Bone marrow (tissue), 2 donors: ENCODE measurements at places on chromosomes 2 and 18.
A peak's percentile ranks its signal among the peaks of the same experiment; 100 is the strongest.

GRCh38 chr2:159149747-159150146, 136.8 kb downstream of the WDSUB1 start:
- no peak for DNase-seq

- DNase-seq, result peak; percentile 9
Measured at GRCh38 chr2:46650556-46651001, 171.2 kb downstream of the TMEM247 start.

- DNase-seq, result no peak
Measured at GRCh38 chr2:195659982-195660890, 3.2 kb downstream of the SLC39A10 start.

DNA sequence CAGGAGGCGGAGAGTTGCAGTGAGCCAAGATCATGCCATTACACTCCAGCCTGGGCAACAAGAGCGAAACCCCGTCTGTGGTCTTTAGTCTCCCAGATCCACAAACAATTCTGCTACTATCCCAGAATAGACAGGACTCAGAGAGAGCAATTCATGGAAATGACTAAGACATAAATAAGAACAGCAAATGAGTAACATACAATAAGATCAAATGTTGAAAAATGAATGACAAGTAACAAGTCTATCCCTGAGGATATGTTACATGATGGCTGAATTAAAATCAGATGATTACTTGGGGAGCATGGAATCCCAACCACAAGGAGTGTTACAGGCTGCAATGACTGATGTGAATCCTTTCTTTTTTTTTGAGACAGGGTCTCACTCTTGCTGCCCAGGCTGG, 10.3 kb downstream of the ARL5A start:
- no peak for DNase-seq

- no peak for DNase-seq
Measured at GRCh38 chr2:154693741-154694340, 4.7 kb upstream of the KCNJ3 start.

DNA sequence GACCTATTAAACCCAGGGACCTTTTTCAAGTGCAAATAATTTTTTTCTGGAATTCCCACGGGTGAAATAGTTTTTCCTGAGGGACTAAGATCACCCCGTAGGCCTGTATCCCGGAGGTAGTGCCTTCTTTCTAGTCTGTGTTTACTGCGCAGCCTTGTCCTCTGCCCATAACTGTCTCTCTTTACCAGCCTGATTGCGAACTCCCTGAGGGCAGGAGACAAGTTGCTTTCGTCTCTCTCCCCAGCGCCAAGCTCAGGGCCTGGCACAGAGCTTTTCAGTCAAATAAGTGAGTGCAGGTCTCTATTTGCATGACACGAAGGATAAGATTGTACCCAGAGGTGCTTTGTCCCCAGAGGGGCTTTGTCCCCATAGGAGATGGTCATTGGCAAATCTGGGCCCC, 123.9 kb downstream of the DDX1 start:
- no peak for DNase-seq

- DNase-seq, result no peak
Measured at GRCh38 chr2:197113275-197113711, 186.8 kb upstream of the PGAP1 start.

- no peak for DNase-seq
Measured at GRCh38 chr2:21535826-21536225, 412.1 kb downstream of the TDRD15 start.

DNA sequence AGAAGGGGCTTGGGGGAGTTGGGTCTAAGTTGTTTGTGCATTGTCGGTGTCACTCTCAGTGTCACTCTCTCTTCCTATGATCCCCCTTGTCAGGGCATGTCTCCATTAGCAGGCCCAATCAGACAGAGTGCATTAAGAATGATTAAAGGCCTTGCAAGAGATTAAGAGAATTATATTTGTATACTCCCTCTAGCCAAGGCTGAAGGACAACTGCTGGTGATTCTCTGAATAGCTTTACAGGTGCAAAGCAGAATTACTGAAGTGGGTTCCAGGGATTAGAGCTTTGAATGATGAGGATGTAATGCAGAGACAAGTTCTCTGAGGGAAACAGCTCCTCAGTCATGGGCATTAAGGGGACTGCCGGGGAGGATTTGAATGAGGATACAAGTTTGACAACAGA, 104.8 kb upstream of the LGALSL start:
- DNase-seq, result no peak

GRCh38 chr2:120509991-120510735, 164.2 kb downstream of the INHBB start:
- DNase-seq, result no peak

- no peak for DNase-seq
Measured at GRCh38 chr18:50069422-50069821, 125.5 kb downstream of the MYO5B start.

DNA sequence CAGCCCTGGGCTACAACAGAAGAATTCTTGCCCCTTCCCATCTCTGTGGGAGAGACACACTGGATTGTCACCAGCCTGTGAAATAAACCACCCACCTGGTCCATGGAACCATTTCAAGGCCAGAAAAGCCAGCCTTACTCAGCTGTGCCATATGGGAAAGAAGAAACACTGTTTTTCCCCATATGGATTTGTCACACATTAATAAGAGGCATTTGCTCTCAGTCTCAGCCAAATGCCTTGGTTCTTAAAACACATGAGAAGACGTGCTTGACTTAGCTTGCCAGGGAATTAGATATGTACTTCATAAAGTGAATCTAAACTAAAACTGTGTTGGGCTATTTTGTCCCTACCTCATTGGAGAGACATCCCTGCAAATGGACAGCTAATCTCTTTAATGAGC, 308.6 kb upstream of the TNP1 start:
- DNase-seq, result no peak

- no peak for DNase-seq
Measured at GRCh38 chr2:11483806-11484617, 18.1 kb upstream of the E2F6 start.

DNA sequence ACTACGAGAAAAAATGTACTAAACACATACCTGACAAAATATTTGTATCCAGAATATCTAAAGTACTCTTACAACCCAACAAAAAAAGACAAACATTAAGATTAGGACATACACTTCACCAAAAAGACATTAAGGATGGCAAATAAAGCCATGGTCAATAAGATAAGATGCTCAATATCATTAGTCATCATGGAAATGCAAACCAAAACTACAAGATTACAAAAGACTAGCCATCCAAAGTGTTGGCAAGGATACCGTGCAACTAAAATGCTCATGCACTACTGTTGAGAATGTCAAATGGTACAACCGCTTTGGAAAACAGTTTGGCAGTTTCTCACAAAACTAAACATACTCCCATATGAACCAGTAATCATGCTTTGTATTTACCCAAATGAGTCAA, 29.7 kb downstream of the MAP3K2 start:
- no peak for DNase-seq

GRCh38 chr2:241036397-241036963, 38.1 kb downstream of the SNED1 start:
- DNase-seq, result no peak

DNA sequence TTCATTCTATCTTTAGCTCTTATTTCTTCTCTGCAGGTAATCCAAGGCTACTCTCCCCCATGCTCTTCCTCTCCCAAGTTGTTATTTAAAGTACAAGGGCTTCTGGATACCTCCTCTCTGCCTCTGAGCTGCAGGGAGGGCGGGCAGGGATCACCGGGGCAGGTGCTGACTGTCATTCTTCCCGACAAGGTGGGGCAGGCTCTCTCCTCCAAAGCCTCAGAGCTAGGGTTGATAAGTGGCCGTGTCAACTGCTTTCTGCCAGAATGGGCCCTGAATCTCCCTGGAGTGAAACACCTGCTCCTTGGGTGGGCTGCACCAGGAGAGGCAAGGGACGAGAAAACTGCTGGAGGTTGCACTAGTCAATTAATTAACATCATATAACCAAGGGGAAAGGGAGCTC, 250.3 kb downstream of the SLC4A3 start:
- no peak for DNase-seq

GRCh38 chr2:73028841-73029240, 42.7 kb downstream of the SFXN5 start:
- no peak for DNase-seq

DNA sequence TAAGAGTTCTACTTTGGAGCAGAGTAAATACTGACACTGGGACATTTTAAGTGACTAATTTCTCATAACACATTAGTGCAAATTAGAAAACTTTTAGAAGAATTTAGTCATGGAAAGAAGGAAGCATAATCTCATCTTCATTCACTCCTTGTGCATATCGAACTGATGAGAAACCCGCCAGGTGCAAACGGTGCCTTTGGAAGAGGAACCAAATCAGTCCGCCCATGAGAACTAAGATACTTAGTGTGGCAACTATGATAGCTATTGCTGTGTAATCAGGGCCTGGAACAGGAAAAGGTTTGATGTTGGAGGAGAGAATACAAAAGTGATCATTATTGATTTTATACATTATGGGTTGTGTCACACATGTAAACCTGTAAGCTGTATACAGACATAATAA, 6.9 kb upstream of the CD302 start:
- no peak for DNase-seq

DNA sequence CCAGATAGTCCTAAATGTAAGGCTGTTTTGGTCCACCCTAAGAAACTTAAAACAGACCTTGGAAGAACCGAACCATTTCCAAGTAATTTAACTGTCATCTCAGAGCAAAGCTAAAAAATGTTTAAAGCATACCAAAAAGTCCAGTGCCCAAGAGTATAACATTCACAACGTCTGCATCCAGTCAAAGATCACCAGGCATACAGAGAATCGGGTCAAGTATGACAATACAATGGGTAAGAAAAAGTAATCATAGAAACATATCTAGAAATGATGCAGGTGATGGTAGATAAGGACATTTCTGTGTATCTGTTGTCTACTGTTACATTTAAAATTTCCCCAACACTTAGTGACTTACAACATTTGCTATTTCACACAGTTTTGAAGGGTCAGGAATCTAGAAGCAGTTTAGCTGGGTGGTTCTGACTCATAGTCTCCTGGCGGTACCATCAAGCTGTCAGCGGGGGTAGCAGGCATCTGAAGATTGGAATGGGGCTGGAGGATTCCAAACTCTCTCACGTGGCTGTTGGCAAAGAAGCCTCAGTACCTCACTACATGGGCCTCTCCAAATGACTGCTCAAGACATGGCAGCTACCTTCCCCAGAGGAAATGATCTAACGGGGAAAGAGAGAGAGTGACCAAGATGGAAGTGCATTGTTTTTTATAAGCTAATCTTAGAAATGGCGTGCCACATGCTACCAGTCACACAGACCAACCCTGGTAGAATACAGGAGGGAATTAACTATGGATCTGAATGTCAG, 36.6 kb upstream of the DYNC2LI1 start:
- DNase-seq, result no peak

- no peak for DNase-seq
Measured at GRCh38 chr2:11121099-11121822, 34.0 kb upstream of the SLC66A3 start.

- no peak for DNase-seq
Measured at GRCh38 chr2:20094142-20094755, 42.8 kb upstream of the LAPTM4A start.

DNA sequence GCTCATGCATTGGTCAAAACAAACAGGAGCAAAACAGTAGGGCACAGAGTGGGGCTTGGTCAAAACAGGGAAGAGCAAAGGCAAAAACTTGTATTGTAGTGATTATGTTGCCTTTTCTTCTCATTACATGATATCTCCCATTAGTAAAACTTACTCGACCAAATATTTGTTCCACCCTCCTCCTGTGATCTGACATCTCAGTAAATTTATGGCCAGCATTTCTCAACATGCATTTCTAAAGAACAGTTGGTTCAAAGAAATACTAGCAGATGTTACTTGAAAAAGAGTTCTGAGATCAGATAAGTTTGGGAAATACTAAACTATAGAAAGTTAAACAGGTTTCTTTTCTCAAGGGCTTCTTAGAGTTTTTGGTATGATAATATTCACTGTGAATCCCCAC, 423.1 kb downstream of the FIGN start:
- DNase-seq, result no peak

GRCh38 chr2:203732092-203732952, 25.9 kb downstream of the CD28 start:
- no peak for DNase-seq

DNA sequence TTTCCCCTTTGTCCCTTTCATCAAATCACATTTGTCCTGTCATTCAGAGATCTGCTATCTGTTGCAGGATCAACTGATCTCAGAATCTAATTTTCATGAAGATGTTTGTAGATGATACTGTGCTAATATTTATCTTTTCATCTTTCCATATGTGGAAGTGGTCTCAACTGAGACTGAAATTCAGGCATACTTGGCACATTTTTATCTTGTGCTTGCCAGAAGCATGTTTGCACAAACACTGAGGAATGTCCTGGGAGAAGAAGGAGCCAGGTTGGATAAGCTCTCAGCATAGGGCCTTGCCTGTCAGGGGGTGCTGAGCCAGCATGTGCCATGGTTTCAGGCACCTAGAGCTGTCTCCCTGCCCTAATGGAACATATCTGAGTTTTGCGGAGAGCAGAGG, 24.5 kb upstream of the MMADHC start:
- DNase-seq, result no peak

DNA sequence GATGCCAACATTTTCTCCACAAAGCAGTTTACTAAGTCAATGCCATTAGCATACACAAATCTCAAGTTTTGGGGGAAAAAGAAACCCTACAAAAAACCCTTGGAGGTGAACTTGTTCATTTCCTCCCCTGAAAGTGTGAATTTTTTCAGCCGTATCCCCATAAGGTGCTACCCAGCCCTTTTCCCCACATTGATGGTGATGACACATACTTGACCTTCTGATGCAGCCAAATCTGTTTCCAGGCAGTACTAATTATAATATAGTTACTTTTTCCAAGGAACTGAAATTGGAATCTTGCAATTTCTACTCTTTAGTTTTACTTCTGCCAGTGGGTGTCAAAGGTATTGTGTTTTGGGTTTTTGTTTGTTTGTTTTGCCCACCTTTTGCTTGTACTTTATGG, 474.5 kb downstream of the TGIF1 start:
- DNase-seq, result no peak

DNA sequence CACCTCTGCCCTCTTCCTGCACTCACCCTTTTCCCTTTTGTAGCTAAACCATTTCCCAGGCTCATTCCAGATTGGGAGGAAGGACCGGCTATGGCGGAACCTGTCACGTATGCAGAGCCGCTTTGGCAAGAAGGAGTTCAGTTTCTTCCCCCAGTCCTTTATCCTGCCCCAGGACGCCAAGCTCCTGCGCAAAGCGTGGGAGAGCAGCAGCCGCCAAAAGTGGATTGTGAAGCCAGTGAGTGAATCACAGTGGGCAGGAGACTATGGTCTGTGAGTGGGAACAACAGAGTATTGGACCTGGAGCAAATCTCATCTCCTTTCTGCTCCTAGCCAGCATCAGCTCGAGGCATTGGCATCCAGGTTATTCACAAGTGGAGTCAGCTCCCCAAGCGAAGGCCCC, 35.0 kb upstream of the CYP27A1 start:
- no peak for DNase-seq

GRCh38 chr2:148527488-148528340, 116.8 kb upstream of the EPC2 start:
- no peak for DNase-seq
